ENCODE measurements at places on chromosomes 1 and 21. TPM values are rescaled to one million over a fixed set of nuclear protein-coding genes. Genes with fewer than 3 reads are reported as not detected.

GRCh38 chr1:181659321-181659957 lies 176.1 kb downstream of the CACNA1E start:
- DNase-seq: peak; percentile 15

GRCh38 chr1:65494671-65495070 lies 74.2 kb downstream of the LEPR start:
- no peak for DNase-seq

DNA sequence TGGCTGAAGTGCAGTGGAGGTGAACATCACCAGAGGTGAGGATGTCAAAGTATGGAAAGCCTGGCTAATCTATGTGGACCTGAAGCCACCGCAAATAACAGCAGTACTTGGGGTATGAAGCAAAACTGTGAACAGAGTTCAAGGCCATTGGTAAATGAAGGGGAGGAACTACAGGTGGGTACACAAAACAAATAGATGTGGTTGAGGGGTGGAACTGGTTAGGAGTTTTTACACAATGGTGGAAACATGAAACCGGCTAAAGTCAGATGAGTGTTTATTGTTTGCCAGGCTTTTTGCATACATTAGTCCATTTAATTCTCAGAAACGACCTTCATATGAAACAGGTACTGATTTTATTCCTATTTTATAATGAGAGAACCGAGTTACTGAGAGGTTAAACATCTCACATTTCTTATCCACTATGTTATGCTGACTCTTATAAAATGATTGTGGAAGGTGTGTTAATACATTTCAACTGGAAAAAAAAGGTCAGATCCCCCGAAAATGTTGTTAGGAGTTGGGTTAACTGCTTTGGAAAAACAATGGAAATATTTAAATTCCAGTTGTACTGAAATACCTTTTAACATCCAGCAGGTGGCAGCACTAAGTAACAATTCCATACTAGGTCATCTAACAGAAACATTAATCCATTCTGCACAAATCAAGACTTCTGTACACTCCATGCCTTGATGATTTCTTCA lies 44.3 kb upstream of the GTF2B start:
- peak; percentile 27 for DNase-seq

GRCh38 chr1:3907031-3907534 lies 7.0 kb upstream of the C1orf174 start:
- no peak for DNase-seq

GRCh38 chr1:53592521-53592982 lies 133.4 kb downstream of the DMRTB1 start:
- DNase-seq: no peak

GRCh38 chr1:33349081-33349759 lies 28.3 kb upstream of the A3GALT2 start:
- peak; percentile 73 for DNase-seq

- DNase-seq: no peak
Observed at GRCh38 chr1:219806642-219807041, 121.7 kb downstream of the SLC30A10 start.

GRCh38 chr1:19661721-19662228 lies 2.9 kb upstream of the HTR6 start:
- peak; percentile 63 for DNase-seq

DNA sequence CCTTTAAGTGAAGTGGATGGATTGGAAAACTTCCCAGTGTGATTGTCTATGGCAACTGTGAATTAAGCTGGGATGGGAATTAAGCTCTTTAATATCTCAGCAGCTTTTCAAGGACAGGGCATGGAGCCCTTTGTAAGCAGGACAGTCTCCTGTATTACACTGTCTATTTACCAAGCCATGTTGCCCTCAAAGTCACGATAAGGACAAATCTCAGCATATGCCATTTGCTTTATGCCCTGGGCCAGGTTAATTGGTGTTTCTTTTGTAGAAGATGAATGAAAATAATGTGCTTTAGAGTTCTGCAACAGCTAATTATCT lies 17.6 kb downstream of the UTP25 start:
- no peak for DNase-seq

GRCh38 chr1:21590126-21590880 lies 78.9 kb downstream of the RAP1GAP start:
- DNase-seq: no peak

DNA sequence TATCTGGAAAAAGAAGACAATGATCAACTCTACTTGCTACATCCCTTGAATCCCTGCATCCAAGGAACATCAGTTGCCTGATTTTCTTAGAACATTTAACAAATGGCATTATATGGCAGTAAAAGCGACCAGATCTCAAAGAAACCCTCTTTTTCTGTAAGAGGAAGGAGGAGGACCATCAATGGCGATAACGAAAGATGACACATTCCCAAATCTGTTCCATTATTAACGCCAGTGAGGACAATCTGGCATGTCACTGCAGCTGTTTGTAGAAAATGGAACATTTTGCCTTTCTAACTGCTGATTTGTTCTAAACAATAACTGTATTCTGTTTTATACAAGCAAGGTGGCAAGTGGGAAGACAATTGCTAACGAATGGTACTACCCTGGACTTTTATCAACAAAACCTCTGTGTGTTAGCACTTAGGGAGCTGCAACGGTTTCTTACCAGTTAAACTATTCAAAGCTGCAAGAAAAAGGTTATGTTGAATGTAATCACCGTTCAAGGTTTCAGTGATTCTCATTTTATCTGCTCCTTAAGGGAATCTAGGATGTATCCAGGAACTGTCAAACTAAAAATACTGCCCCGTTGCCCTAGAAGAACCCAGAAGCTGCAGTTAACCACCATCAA lies 251.9 kb downstream of the SDCCAG8 start:
- no peak for DNase-seq

DNA sequence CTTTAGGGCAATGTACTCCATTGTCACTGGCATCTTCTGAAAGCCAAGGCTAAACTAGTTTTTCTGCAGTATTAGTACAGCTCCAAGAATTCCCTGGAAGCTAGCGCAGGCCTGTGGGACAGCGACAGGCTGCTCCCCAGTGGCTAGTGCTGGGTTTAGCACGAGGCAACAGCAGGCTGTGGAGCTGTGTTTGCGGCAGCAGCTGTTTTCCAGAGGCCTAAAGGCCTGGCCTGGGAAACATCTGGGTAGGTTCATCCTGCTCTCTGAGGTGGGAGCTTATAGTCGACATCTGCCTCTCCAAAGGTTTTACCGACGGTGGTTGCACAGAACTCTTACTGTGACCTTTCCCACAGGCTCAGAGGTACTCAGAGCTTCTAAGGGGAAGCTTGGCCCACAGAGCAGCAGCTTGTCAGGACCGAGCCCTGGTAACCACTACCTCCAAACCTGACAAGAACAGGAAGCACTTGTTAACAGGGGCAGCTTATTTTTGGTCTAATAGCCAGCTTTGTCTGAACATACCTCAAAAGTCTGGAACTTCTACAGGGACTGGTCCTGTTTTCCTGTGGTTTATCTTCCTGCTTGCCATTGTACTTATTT lies 17.2 kb downstream of the CC2D1B start:
- DNase-seq: peak; percentile 48

DNA sequence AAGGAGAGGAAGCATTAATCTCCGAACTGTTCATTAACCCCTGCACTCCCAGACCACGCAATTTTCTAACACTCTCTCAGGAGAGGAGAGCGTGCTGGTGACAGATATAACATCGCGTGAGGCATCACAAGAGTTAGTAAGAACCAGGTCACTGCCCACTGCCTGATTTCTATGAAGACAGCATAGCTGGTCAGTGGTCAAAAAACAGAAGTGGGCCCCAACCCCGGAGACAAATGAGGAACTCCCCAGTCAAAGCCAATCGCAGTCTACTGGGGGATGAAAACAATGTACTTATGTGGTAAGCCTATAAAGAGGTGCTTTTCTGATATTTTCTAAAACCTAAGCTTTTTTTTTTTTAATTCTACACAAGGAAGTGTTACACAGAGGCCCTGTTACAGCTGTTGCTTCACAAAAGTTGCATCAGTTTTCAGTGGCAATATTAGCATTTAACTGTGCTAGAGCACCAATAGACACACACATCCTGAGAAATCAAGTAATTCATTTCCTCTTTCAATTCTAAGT lies 231.8 kb upstream of the IRF2BP2 start:
- no peak for DNase-seq

- DNase-seq: no peak
Observed at GRCh38 chr1:39361446-39361845, 130.0 kb upstream of the BMP8A start.

The TFAP2E gene
- polyA plus RNA-seq: 0.95 TPM

The ANGPTL1 gene
- 99.8 TPM for polyA plus RNA-seq

The FNDC5 gene
- polyA plus RNA-seq: 167 TPM

The MAN1A2 gene
- 20.0 TPM for polyA plus RNA-seq

The GUCA2B gene
- polyA plus RNA-seq: not detected

The COL6A2 gene
- 827 TPM for polyA plus RNA-seq

The KCNE2 gene
- 0.46 TPM for polyA plus RNA-seq

Data from muscle of back (tissue), 13 donors.